Activated CD4-positive, alpha-beta T cell treated with anti-CD3 and anti-CD28 coated beads, Interleukin-2, Interleukin-4, amounts not matched to agents 100 ng/mL and 50 ng/mL, durations not matched to agents 16 hours and 8 hours (primary cell): ENCODE measurements at places on chromosomes 16 and 17.

DNA sequence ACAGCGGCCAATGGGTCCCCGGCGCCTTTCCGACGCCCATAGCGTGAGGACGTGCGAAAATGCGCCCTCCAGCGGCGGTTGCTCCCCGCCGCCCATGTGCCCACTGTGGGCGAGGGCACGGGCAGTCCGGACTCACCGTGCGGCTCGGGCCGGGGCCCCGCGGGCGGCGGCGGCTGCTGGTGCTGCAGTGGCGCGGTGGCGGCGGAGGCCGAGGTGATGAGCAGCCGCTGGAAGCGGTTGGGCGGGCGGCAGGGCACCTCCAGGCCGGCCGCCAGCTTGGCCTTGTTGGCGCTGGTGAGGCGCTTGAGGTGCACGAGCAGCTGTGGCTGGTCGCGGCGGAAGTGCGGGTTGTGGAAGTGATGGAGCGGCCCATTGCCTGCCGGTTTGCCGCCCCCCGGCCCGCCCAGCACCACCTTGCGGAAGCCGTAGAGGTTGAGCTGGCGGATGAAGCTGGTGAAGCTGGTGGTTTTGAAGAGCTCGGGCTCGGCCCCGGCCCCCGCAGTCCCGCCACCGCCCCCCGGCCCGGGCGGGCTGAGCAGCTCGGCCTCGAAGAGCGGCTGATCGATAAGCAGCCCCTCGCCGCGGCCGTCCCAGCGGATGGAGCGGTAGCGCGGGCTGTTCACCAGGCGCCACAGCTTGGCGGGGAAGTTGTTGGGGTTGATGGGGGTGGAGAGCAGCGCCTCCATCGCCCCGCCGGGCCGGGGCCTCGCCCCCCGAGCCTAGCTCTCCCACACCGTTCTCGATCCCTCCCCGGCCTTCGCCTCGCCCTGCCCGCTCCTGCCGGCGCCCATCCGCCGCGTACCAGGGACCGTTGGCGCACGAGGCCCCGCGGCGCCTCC lies at the start of gene HSF5:
Gene HSF5 (minus strand): TSS at position 820 of the 839 bp plus-strand sequence. CDS start 134 bp downstream, at position 686.
- DNase-seq = peak; percentile 72

DNA sequence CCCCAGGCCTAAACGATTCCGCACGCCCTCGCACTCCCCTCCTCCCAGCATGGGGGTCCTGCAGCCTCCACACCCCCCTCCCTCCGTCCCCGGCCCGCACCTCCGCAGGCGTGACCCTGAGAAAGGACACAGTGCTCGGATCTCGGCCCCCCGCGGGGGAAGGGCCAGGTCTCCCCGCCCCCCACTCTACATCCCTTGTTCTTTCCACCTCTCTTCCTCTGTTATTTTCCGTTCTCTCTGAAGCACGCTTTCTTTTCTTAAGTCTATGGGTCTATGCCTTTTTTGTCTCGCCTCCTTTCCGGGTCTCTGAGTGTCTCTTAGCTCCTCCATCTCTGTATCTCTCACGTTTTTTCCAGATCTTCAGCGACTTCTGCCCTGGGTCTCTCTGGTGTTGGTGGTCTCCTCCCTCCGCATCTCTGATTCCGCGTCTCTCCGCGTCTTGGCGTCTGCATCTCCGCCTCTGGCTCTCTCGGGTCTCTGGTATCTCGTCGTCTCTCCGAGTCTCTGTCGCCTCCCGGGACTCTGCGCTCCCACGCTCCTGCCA lies 2.1 kb upstream of the HES7 start:
- no peak for DNase-seq

- DNase-seq = no peak
Measured at GRCh38 chr17:347309-347899, 5.2 kb downstream of the RPH3AL start.

DNA sequence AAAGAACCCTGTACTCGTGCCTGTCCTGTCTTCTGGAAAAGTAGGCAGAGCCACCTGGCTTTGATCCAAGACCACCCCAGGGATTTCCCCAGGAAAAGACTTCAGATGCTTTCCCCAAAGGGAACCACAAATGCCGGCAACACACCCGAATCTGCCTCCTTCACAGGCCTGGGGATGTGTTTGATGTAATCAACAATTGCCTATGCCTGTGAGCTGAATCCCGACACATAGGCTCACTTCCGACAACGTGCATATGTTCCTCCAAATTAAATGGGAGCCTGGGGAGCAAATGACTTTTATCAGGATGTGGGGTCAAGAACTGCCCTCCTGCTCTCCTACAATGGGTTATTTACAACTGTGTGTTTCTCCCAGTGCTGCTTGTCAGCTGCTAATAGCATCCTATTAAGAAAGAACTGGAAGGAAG lies 535.2 kb upstream of the CDH11 start:
- no peak for DNase-seq

- peak; percentile 46 for DNase-seq
Measured at GRCh38 chr17:81685108-81685507, 1.3 kb downstream of the HGS start.

DNA sequence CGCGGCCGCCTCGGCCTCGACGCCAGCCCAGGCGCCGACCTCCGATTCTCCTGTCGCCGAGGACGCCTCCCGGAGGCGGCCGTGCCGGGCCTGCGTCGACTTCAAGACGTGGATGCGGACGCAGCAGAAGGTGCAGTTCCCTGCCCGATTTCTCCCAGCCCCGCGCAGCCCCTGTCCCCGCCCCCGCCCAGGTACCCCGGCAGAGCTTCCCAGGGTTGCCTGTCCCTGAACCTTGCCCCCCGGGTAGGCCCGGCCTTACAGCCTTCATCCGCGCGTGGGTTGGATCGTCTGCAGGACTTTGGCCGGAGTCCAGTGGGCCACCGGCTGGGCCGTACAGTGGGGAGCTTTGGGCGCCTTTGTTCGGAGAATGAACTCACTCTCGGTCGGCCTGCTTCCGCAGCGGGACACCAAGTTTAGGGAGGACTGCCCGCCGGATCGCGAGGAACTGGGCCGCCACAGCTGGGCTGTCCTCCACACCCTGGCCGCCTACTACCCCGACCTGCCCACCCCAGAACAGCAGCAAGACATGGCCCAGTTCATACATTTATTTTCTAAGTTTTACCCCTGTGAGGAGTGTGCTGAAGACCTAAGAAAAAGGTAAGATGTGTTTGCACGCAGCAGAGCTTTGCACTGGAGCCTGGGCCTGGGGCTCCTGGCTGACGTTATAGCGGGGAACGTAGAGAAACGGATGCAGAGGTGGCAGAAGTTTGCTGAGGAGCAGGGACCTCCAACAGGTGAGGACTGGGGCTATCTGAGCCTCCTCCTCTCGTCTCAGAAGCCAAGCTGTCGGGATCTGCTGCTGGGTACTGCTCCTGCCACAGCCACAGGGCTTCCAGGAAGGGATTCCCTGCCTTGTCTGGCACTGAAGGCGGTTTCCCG lies 593 bp downstream of the GFER start:
- DNase-seq = no peak

DNA sequence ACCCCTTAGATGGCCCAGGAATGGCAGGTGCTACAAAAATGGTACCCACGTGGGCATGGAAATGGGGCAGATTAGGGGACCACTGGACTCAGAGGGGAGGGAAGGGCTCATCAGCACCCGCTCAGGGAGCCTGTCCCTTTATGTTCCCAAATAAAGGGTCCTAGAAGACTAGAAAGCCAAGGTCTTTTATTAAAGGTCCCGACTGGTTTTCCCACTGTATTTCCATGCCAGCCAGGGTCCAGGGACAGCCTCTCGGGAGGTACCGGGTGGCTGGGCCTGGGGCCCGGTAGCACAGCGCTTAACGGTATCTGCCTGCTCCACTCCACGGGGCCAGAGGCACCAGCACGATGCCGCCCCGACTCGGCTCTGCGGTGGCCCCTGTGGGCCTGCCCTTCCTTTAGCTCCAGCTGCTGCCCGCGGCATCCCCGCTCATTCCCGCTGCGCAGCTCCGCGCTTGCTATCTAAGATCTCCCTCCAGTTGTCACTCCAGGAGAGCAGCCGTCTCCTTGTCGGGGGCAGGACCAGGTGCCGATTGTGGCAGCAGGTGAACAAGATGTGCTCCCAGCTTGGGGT lies 1.4 kb downstream of the NT5C start:
- no peak for DNase-seq

- DNase-seq = no peak
Measured at GRCh38 chr16:66425651-66426050, 1.4 kb upstream of the BEAN1 start.

- DNase-seq = no peak
Measured at GRCh38 chr17:20206068-20206467, 196.9 kb downstream of the SPECC1 start.

DNA sequence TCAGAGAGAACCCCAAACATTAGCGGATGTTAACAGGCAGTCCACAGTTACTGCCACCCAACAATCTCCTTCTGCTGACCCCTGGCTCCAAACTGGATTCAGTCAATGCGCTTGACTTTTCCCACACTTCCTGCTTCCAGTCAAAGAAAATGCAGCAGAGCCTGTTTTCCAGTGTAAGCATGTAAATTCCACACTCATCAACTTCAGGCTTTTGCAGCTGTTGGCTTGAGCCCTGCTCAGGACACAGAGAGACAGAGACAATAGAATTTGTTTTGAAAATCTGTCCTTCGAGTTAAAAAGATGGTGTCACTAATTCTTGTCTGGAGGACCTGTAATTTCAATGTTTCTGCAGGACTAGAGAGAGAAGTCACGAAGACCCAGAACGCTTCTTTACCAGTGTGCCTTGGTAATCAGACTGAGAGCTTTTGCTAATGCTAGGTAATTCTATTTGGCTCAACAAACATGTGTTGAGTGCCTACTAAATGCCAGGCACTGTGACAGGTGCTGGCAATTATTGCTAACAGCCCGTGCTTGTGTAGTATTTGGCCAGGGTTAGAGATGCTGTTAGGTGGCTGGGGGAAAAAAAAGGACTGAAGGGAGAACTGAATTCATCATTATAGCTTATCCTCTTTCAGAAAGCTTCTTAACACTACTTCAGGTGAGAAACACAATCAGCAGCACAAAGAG lies 32.5 kb downstream of the HOXB1 start:
- no peak for DNase-seq

DNA sequence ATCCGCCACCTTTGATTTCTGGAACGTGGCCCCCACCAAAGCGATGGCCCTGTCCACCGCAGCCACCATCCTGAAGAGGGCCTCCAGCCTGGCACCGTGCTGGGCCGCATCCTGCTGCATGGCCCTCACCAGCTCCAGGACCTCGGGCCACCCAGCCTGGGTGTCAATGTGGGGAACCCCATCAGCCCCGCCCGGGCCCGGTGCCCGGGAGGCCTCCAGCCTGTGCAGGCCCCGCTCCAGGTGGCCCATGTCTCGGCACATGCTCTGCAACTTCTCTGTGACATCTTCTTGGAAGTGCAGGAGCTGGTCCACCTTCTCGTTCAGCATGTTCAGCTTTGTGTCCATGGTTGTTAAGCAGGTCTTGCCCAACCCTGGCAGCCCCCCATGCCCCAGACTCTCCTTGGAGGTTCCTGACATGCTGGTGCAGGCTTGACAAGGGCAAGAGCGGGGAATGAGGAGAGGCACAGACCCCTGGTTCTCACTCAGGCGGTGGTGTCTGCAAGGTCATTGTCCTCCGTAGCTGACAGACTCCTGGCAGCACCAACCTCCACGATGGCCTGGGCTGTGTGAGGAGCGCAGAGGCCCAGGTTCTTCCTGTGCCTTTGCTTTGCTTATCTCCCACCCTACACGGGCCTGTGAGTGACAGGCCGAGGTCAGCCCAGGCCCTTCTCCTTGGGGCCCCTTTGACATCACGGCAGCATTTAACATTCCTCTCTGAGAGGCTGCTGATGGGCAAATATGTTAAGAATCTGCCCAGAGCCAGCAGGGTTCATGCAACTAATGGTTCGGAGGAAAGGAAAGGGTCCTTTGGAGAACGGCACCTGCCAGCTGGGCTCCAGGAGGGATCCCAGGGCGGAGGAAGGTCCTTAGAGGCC lies at the start of gene MYLK3:
Gene MYLK3 (minus strand): TSS at position 568 of the 875 bp plus-strand sequence. CDS start 151 bp downstream, at position 417.
- DNase-seq = no peak

DNA sequence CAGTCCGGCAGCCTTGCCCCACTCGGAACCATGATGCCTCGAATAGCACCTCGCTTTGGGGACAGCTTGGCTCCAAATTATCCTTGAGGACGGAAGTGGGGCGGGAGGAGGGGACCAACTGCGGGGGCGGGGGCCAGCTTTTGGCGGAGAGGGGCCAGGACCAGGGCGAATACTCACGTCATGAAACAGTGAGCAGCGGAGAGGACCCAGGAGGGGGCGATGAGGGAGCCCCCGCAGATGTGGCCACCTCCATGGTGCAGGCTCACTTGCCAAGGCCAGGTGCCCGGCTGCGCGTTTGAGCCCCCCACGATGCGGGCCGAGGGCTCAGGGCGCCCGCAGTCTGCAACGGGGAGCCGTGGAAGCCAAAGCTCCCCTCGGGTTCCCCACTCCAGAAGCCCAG lies 970 bp downstream of the PRSS36 start:
- no peak for DNase-seq

- DNase-seq = peak; percentile 45
Measured at GRCh38 chr17:81322271-81323082, 27.4 kb upstream of the SLC38A10 start.

GRCh38 chr17:40597156-40597555 lies 31.9 kb upstream of the CCR7 start:
- DNase-seq = no peak

GRCh38 chr16:23182679-23183542 lies at the start of gene SCNN1G:
Gene SCNN1G, plus strand, starts transcription at chr16:23182745. Its CDS starts 3,527 bp downstream, at chr16:23186272.
- DNase-seq = no peak

DNA sequence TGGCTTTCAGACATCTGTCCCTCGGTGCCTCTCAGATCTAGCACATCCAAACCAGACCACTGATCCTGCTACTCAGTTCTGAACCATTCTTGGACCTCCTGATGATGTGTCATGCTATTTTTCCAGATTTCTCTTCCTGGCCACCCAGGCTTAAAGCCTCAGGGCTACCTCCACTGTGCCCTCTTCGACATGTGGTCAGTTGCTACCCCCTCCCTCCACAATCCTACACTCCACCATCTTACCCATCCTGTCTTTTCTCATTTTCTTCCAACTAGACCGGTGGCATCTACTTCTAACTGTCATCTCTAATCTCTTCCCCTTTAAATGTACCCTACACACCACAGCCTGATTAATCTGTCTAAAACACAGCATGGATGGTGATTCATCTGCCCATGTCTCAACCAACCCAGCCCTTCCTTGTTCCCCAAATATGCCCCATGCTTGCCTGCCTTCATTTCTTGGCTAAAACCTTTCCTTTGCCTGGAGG lies 478.6 kb downstream of the SLC39A11 start:
- no peak for DNase-seq

DNA sequence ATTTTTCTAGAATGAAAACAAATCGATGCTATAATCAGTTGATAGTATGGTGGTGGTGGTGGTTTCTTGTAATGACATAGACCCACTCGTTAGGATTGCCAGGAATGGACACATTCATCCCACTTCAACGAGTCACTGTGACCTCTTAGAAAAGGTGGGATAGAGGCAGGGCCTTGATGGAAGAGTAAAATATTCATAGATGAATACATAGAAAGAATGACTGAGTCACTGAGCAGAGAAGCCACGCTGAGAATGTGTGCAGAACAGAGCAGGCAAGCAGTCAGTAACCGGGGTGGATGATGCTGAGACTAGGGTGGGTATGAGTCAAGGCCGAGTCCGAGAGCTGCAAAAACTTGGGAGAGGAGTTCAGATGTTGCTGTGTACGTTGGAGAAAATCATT lies 129.9 kb downstream of the PITPNC1 start:
- DNase-seq = no peak

- no peak for DNase-seq
Measured at GRCh38 chr16:2773188-2773968, 3.7 kb downstream of the ELOB start.
